ENCODE measurements at places on chromosomes 11 and 22.

- DNase-seq: peak; percentile 39
These were observed 50.5 kb upstream of the CARS1 start for GRCh38 chr11:3107608-3108182.

GRCh38 chr11:64263021-64263946 lies 12.0 kb downstream of the PLCB3 start:
- no peak for DNase-seq

GRCh38 chr22:43438666-43439347 lies 27.0 kb downstream of the MPPED1 start:
- DNase-seq: no peak

GRCh38 chr22:19395276-19395675 lies 36.3 kb downstream of the HIRA start:
- DNase-seq: no peak

GRCh38 chr11:2122222-2122906 lies 16.8 kb downstream of the IGF2 start:
- DNase-seq: no peak

DNA sequence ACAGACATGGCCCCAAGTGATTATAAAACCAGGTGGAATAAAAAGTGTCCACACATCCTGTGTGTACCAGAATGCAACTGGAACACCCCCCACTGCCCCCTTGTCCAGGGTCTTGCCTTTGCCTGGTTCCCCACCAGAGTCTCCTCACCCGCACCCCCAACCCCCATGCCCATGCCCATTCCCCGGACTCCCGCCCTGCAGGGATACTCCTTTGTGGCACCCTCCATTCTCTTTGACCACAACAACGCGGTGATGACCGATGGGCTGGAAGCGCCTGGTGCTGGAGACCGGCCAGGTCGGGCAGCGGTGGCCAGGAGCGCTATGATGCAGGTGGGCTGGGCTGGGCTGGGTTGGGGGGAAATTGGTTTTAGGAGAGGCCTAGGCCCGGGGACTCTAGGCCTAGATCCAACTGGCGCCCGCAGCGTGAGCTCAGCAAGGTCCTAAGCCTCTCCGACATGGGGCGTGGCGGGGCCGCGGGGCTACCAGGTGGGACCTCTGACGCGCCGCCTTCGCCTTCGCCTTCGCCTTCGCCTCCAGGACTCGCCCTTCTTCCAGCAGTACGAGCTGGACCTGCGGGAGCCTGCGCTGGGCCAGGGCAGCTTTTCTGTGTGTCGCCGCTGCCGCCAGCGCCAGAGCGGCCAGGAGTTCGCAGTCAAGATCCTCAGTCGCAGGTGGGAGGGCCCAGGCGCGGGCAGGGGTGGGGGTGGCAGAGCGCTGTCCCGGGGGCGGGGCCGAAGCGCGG lies 9.1 kb downstream of the RPS6KA4 start:
- no peak for DNase-seq

DNA sequence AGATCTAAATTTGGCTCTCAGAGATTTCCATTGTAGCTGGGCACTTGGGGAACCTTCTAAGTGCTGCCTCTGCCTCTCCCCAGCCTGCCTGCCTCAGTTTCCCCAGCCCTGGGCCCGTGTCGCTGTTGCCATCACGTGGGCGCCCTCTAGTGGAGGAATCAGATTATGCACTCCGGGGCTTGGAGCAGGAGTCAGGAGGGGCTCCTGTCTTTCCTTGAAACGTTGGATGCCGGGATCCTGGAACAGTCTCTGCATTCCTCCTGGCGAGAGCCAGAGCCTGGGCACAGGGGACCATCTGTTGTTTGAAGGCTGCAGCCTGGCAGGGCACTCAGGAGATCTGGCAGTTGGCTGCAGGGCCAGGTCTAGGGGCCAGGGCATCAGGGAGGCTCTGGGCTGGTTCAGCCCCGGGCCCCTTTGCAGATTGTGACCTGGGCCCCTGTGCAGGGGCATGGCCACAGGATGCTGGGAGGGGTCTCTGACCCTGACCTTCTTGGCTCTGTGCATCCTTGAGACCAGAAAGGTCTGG lies 71.6 kb downstream of the LRP5 start:
- peak; percentile 85 for DNase-seq

GRCh38 chr11:69533296-69534165 lies 52.1 kb downstream of the LINC01488 start:
- DNase-seq: no peak

- DNase-seq: no peak
These were observed 47.5 kb upstream of the RASSF10 start for GRCh38 chr11:12961615-12962014.

- DNase-seq: peak; percentile 69
These were observed 476 bp upstream of the BARX2 start for GRCh38 chr11:129374993-129375750.

DNA sequence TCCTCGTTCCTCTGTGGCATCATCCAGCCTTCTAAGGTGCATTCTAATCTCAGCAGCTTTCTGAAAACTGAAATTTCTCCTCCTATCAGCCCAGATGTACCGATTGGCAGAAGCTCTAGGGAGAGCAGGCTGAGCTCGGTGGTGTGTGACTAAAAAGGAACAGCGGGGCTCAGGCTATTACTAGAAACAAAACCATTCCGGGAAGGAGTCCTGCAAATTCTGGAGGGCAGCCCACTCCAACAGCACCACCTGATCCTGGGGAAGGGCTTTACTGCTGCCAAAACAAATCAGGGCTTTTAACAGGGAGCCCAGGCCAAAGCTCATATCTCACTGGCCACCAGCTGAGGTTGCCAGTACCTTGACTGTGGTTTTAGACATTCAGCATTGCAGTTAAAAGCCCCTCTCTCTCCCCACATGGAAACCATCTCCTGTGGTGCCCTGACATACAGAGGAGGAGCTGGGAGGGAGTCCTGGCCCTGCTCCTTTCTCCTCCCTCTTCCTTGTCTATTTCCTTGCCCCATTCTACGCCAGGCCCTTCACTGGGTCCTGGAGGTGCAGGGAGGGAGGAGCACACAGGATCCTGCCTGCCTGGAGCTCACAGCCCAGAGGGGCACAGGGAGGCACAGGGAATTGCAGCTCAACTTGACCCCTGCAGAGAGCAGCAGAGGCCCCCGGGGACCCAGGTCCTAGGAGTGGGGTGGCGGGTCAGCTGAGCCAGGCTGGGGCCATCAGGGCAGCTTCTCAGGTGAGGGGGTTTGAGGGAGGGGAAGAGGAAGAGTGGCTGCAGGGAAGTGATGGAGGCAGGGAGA lies 889 bp downstream of the PLAAT4 start:
- DNase-seq: no peak

- no peak for DNase-seq
These were observed 124.5 kb upstream of the HSD17B12 start for GRCh38 chr11:43555816-43556611.

DNA sequence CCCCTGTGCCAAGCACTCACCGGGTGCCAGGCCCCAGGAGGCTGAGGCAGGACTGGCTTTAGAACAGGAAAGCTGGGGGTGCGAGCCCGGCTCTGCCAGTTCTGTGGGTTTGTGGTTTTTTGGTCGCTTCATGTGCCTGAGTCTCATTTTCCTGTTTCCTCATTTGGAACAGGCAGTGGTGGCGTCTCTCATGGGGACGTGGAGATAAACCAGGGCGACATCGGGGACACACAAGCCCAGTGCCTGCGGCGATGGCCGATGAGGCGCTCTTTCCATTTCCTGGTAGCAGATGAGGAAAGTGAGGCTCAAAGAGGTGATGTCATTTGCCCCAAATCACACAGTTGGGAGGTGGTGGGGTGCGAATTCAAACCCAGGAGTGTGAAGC lies 20.8 kb upstream of the CHKA start:
- no peak for DNase-seq

GRCh38 chr11:79174045-79175008 lies 266.5 kb downstream of the TENM4 start:
- DNase-seq: peak; percentile 53

DNA sequence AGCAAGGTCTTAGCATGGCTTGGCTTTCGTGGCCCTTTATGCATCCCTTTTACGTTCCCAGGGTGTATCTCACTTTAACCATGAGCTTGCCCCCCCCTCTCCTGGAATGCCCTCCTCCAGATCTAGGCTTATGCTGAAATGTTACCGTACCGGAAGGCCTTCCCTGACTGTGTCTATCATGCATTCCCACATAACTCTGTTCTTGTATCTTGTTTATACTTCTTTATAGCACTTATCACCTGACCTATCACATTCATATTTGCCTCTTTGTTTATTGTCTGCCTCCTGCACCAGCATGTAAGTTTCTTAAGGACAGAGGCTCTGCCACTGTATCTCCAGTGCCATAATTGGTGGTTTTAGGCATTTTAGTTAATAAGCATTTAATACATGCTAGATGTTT lies 38.9 kb downstream of the PPFIBP2 start:
- no peak for DNase-seq

- no peak for DNase-seq
These were observed 16.8 kb upstream of the RGL4 start for GRCh38 chr22:23673826-23674690.

DNA sequence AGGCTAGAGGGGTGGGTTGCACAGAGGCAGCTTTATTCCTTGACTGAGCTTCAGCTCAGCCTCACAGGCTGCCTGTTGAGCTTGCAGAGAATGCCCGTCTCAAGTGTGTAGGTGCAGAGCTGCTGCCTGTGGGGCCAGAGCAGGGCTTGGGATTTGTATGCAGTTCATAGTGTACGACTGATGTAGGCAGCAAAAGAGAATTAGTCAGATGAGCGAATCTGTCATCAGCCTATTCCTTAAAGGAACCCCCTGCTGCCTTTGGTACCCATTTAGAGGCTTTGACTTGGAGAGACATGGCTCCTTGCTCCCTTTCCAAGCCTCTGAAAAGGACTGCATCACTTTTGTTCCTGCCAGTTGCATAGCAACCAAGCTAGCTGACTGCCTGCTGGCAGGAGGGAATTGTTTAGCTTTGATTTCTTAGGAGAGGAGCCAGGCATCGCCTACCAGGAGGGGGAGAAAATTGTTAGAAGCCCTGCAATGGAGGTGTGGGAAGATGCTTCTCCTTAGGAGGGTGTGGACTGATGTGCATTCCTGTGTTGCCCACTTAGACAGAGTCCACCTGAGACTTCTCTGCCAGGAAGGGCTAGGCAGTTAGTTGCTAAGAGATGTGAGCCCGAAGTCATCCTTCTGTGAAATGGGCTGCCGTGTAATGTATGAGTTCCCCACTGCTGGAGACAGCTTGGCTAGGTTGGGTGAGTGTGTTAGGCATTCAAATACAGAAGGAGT lies 10.9 kb downstream of the ACO2 start:
- DNase-seq: peak; percentile 57

DNA sequence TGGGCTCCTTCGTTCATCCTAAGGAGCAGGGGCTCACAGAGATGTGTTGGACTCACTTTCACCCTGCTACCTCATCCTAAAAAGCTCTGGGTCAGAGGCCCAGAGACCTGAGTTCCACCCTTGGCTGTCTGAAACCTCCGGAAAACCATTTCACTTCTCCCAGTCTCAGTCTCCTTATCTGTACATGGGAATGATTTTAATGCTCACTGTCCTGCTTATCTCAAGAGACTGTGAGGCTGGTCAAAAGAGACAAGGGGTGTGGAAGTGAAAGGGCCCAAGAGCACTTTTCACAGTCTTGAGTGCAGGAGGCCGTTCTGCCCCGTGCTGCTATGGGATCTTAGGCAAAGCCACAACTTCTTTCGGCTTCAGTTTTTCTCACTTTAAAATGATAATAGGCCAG lies 13.2 kb upstream of the NPAS4 start:
- DNase-seq: no peak

DNA sequence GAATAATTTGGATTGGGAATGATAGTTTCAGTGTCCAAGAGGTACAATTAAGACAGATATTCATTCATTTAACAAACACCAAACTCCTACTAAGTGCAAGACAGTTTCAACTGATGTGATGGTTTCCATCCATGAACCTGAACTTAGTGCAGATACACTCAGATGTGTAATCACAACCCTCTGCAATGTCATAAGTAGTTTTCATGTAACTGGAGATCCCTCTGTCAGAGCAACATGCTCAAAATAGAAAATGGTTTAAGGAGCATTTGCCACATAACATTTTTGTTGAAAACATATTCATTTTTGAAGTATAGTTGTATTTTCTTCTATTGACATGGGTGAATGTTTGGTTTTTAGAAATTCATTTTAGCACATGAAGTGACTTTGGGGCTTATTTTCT lies 16.5 kb upstream of the PKNOX2 start:
- DNase-seq: no peak

DNA sequence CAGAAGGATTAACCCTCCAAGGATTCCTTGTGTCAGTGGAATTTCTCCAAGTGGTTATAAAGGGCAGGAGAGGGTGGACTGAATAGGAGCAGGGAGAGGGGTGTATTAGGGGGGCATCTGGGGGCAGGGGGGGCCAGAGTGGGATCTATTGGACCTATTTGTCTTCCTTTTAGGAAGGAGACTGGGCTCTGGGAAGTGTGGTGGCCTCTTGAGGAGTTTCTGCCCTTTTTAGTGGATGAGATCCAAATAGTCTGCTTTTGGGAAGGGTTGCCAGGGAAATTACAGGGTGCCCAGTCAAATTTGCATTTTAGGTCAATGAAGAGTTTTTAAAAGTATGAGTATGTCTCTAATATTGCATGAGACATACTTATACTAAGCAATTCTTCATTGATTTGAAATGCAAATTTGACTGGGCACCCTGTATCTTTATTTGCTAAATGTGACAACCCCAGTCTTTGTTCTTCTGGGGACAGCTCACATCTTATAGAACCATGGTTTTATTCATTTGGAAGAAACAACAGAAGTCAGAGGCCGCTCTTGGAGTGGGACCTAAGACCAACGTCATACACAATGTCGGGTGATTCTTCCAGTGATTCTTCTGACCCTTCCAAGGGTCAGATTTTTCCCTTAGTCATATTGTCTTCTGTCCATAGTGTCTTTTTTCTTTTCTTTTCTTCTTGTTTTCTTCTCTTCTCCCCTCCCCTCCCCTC lies 429 bp upstream of the SLC22A6 start:
- DNase-seq: no peak

GRCh38 chr11:900545-900944 lies 10.1 kb downstream of the CHID1 start:
- no peak for DNase-seq

- DNase-seq: no peak
These were observed 1.7 kb upstream of the ME3 start for GRCh38 chr11:86673872-86674750.

DNA sequence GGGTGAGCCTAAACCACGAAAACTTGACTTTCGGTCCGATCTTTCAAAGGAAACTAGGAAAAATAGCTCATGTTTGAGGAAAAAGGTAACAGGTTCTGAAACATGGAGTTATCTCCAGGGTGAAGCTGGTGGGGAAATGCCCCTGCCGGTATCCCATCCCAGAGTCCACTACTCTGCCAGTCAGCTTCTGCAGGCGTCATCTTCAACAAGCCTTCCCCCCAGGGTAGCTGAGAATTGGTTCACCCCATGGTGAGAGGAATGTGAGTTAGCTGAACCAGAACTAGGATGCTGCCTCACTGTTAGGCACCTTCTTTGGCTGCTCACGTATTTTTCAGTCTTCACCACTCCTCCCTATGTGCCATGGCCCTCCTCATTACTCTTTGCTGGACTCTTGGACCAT lies 1.1 kb downstream of the GVQW3 start:
- DNase-seq: no peak

- no peak for DNase-seq
These were observed 62.2 kb downstream of the DKK3 start for GRCh38 chr11:11946180-11946579.
